ENCODE measurements at places on chromosomes 5 and 9.
A peak's percentile ranks its signal among the peaks of the same experiment; 100 is the strongest.

DNA sequence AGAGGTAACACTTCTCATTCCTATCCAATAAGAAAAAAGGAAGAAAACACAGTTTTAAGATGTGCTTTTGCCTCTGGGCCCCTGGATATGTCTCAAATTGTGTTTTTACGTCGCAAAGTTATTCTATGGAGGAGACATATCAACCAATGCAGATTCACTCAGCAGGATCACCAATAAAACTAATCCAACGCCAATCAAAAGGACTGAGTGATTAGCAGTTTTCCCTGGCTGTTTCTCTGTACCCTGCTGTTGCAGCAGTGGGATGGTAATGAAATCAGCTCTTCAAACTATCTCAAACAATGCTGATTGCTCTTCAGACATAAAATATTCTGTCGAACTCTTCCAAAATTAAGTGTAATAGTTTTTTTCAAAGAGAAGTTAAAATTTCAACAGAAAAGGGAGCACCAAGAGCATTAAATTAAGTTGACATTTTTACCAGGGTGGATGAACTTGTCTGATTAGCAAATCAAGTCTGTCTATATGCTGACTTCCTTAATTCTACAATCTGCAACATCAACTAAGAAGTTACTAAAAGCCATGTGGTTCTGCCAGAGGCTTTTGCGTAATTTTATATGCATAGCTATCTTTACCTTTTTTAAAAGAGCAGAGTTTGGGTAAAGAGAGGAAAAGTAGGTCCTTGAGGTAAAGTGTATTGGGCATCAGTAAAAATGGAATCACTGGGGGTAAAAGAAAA is 9.7 kb upstream of the HK3 start:
- no peak for DNase-seq

DNA sequence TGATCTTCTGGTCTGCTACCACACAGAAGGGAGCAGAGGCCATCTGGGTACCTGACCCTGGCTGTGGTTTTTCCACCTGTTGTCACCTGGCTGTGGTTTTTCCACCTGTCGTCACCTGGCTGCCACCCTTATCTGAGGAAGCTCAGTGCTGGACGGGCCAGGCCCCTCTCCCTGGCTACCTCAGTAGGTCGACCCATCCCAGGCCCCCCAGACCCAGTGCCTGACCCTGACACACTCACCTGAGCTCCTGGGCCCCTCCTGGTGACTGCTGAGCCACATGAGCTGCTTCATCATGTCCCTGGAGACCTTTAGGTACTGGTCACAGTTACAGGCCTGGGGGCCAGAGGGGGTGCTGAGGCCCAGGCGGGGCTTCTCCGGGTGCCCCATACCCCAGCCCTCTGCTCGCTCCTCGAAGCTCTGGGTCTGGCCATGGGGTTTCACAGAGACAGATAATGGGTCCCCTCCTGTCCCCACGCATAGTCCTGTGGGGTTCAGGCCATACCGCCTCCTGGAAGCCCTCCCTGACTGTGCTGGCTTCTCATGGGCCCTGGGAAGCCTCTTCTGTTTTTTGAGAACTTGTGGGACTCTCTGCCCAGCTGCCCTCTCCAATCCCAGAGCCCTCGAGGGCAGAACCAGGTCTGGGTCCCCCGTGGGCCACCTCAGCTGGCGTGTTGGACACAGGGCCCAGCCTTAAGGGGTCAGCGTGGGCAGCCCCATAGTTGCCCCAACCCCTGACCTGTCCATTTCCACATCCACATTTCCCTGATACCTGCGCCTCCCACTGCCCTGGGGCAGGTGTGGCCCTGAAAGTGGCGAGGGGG is 7.5 kb upstream of the NRARP start:
- no peak for DNase-seq

GRCh38 chr5:122078116-122079110 is at the start of gene LOX:
TSS of gene LOX (minus strand) at chr5:122078259. CDS start at chr5:122077985, 274 bp downstream.
- DNase-seq: no peak

DNA sequence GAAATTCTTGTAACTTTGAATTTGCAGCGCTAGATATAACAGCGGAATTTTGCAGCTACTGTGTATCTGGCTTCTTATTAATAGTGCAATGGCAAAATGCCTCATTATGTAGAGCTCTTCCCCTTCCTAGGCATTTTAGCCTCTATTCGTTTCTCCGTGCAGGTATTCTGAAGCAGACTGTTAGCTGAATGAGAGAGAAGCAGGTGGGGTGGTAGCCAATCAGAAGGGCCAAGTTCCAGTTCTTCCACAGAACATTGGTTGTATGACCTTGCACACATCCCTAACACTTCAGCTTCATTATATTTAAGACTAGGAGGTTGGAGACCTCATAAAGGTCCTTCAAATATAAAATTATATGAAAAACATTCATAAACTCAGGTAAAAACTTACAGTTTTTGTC is 1.2 kb upstream of the VPS13A start:
- no peak for DNase-seq

DNA sequence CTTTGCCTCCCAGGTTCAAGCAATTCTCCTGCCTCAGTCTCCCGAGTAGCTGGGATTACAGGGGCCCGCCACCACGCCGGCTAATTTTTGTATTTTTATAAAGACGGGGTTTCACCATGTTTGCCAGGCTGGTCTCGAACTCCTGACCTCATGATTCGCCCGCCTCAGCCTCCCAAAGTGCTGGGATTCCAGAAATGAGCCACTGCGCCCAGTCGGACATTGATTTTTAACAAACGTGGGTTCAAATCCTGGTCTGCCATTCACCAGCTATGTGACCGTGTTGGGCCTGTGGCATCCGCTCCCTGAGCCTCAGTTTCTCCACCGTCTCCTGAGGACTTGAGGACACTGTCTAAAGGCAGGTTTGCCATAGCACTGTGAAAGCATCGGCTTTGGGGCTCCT is 41.8 kb upstream of the NEK6 start:
- DNase-seq: no peak

- DNase-seq: no peak
Measured at GRCh38 chr9:2028888-2029287, 13.7 kb downstream of the SMARCA2 start.

DNA sequence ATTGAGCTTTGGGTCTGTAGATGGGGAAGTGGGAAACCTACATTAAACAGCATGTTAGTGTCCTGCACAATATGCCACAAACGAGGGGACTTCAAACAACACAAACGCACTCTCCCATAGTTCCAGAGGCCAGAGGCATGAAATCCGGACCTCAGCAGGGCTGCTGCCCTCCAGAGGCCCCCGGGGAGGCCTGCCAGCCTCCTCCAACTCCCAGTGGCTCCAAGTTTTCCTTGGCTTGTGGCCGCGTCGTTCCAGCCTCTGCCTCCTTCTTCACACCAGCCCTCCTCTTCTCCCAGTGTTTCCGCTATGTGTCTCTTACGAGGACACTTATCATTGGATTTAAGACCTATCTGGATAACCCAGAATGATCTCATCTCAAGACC is 13.3 kb upstream of the COL5A1 start:
- no peak for DNase-seq

DNA sequence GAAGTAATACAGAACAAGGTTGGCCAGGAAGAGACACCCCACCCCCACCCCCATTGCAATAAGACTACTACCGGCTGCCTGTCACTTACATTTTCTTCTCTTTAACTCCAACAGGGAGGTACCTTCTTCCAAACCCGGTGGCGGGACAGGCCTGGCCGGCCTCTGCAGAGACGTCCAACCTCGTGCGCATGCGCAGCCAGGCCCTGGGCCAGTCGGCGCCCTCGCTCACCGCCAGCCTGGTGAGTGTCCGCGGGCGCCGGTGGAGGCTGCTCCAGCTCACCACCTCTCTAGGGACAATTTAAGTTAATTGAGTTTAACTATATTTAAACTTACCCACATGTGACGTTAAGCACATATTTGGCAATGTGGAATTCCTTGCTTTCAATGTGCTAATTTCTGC is 192.4 kb downstream of the MAST4 start:
- DNase-seq: no peak

DNA sequence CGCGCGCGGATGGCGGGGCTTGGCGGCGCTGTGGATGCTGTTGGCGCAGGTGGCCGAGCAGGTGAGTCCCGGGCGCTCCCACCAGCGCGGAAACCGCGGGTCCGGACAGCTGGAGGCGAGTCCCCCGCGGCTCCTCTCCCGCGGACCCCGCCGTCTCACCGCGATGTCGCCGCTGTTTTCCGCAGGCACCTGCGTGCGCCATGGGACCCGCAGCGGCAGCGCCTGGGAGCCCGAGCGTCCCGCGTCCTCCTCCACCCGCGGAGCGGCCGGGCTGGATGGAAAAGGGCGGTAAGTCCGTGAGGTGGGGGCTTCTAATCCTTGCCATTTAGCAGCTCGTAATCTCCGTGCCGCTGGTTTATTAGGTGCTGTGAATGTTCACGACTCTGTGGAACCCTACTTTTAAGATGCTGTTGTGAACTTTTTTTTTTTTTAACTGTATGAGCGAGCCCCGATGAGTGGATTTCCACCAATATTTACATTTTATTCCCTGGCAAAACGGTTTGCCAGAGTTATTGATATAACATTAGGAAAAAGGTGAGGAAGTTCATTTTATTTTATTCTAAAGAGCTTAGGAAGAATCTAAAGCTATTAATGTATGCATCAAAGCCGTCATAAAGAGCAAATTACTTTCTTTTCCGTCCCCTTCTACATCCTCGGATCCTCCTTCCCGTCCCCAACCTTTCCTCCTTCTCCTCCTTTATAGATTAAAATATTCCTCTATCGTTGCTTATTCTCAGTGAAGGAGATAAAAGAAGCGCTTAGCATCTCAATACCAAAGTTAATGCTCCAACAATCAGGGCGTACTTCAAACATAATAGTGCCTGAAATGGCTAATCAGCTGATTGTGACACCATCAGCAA is 579 bp downstream of the ADAMTS16 start:
- no peak for DNase-seq

GRCh38 chr9:37340961-37341360 is 81.5 kb upstream of the GRHPR start:
- no peak for DNase-seq

DNA sequence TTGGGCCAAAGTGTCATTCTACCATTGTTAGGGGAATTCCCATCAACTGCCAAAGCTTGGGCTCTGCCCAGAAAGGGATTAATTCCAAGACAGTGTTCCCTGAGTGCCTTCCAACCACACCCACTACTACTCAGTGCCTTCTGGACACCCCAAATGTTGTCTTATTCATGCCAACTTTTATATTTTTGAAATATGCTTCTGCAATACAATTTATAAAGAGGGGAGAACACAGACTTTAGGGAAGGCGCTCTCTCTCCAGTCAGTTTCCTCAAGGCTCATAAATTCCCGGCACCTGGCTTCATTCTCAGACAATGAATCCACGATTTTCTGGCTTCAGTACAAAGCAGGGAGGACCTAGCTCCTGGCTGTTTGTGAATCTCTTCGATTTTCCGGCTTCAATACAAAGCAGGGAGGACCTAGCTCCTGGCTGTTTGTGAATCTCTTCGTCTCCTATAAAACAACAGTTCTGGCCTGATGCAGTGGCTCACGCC is 120.1 kb upstream of the MYO10 start:
- no peak for DNase-seq

GRCh38 chr9:113886933-113887332 is 10.8 kb downstream of the ZNF618 start:
- DNase-seq: no peak

GRCh38 chr9:122394265-122395125 is 23.7 kb downstream of the PTGS1 start:
- DNase-seq: no peak

DNA sequence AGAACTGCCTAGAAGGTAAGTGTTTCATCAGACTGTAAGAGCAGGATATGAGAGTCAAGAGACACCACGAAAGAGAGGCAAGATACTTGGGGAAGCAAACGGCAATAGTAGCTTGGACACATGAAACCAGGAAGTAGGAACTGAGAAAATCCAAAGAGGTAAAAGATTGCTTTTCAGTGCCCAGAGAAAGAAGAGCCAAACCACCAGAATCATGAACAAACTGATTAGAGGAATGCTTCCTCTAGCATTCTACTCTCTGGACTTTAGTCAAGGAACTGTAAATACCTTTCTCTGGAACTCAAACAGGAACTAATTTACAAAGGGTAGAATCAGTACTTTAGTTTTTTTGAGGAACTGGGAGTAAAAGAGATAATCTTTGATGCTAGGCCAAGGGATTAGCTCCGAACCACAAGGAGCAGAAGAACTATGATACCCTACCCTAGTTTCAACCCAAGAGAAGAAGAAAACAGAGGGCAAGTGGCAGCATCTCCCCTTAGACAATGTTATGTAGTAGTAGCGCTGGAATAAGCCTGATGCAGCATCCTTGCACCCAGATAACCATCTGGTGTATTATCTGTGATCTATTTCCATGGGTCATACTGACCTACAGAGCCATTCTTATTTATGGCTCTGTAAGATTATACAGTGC is 41.3 kb downstream of the EFCAB9 start:
- no peak for DNase-seq

DNA sequence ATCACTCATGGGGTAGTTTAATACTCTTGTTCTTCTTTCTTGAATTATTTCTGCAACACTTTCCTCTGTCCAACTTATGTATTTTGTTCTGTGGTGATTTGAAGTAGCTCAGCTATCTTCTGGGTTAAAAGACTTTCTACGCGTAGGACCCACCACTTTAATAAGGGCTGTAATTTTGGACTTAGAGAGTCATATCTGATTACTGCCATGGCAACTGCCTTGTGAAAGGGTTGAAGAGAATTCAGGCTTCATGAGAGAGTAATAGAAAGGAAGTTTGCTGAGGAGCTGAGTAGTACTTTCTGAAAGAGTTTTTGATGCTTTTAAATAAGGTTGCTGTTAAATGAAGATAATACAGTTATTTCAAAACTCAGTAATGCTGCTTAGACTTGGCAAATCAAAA is 89.5 kb downstream of the TLE4 start:
- DNase-seq: no peak

DNA sequence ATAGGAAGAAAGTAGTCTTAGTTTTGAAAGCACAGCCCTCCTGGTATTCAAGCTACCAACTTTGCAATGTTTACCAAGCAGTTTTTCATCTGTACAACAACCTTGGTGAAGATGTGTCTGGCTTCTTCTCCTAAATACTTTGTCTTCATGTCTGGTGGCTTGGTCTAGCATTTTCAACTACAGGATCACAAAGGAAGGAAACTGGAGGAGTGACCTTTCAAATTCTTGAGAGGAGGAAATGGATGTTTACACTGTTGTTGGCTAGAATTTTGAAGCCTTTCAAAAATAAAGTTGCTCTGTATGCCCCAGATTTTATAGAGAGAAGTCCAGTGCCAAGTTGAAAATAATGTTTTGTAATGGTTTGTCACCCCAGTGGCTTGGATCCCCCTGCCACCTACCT is 16.3 kb downstream of the PAM start:
- no peak for DNase-seq

DNA sequence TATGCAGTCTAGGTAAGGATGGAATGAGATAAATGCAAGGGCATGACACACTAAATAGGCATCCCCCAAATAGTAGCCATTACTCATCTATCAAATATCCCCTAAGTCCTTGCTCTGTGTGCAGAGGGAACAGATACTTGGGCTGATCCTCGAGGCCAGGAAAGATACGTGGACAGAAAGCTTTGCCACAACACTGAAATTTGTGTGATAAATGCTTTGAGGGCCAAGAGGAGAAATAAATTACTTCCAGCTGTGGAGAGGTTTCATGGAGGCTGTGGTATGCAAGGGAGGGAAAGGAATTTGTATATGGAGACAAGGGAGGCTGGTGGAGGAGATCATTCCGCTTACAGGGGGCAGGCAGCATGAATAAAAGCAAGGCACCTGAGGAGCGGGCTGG is 18.5 kb downstream of the ATOX1 start:
- DNase-seq: peak; percentile 83
